ENCODE measurements at places on chromosomes 6 and 20.

- DNase-seq, result no peak
Measured at GRCh38 chr6:140388192-140388802, 1013.8 kb upstream of the CITED2 start.

DNA sequence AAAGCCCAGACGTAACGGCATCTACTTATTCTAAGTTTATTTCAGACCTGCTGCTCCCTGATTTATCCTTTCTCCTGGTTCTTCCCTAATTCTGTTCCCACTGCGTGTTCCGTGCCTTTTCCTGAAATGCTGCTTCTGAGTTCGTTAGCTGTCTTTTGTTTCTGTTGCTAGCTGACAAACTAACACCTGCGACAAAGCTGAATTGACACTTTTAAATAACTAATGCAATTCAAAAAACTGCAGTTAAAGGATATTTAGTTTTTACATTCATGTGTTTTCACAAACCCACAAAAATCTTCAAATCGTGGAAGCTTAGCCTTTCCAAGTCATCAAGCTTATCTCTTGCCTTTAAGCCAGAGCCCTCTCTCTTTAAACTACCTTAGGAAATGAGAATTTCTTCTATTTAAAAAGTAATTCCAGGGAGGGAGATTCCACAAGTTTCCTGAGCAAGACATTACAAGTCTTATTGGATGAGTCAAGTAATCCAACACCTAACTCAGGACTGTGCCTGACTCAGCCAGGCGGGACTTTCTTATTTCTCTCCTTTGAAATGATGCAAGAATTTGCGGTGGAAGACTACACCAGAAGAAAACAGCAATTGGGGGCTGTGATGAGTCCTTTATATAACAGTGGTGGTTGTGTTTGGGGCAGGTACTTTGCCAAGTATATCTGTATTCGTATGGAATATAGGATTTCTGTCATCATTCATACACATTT, 6.3 kb downstream of the ADTRP start:
- no peak for DNase-seq

DNA sequence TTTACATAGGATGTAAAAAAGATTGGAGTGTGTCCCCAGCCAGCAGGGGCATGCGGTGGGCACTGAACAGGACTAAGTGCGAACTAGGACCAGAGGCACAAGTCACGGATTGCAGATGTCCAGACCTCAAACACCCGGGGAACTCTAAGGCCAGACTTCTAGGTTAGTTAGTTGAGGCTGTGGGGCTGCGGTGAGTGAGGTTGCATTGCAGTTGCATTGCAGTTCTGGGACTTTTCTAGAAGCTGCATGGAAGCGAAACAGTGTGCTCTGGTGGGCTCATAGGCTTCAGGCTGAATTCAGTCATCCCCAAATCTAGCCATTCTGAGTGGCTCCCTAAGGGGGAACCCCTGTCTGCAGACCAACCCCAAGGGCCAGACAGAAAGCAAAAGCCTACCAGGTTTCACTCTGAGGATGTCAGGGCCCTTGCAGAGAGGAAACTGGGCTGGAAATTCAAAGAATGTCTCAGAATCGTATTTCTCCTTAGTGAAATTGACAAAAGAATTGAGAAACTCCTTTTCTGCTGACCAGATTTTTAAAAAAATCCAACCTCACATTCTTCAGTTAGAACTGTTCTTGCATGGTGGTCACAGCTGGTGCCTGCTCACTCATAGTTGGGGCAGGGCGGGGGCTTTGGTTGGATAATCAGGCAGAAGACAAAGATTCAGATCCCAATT, 182.8 kb downstream of the ZDHHC14 start:
- no peak for DNase-seq

GRCh38 chr6:125114248-125114858, 39.2 kb upstream of the TPD52L1 start:
- DNase-seq, result peak; percentile 7

GRCh38 chr6:140441256-140441655, 1066.8 kb upstream of the CITED2 start:
- no peak for DNase-seq

DNA sequence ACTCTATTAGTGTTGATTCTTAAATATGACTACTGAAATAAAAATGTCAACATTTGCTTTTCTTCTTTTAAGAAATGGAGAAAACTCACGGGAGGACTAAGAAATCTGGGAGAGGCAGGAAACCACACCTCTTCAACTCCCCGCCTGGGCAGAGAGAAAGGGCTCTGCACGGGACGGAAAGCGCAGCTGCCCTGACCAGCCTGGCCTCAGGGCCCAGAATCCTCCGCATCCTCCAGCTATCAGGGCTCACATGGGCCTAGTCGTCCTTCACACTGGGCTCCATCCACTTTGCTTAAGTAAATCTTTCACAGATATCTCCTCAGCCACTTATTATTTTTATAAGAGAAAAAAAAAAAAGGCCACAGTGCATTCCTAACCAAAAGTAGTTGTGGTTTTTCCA, 215.1 kb downstream of the TBXT start:
- DNase-seq, result no peak

GRCh38 chr20:31894980-31895675, 24.7 kb downstream of the TTLL9 start:
- DNase-seq, result peak; percentile 71
